Activated CD8-positive, alpha-beta memory T cell treated with anti-CD3 and anti-CD28 coated beads for 1 hour (primary cell): ENCODE measurements at places on chromosomes 16 and 17.

DNA sequence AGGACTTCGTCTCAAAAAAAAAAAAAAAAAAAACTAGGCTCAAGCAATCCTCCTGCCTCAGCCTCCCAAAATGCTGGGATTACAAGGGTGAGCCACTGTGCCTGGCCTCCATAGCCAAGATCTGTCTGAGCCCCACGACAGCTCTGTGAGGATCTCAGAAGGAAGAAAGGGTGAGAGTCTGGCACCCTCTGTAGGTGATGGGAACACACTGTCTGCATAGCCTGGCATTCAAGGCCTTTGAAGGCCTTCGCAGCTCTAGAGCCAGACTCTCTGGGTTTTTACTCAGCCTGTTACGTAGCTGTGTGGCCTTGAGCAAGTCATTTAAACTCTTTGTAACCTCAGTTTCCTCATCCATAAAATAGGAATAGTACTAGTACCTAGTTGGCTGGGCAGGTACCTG is 6.3 kb upstream of the XPO6 start:
- peak; percentile 33 for DNase-seq

- peak; percentile 48 for DNase-seq
These were observed 25.6 kb downstream of the ATP6V0A1 start for GRCh38 chr17:42484304-42484703.

DNA sequence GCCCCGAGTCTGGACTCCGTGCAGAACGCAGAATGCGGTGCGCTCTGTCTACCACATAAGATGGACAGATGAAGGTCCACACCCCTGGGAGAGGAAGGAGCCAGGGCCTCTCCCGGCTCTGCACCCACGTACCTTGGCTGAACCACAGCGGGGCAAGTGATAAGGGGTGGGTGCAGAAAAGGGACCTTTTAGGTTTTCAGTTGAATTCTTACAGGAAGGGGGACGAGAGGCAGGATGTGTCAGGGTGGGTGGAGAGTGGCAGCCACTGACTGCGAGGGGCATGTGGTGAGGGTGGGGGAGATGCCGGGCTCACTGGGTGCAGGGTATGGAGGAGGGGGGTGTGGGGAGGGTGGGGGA is 372 bp downstream of the CD300A start:
- DNase-seq, result no peak

GRCh38 chr17:44191941-44192496 is 5.2 kb downstream of the TMUB2 start:
- no peak for DNase-seq

DNA sequence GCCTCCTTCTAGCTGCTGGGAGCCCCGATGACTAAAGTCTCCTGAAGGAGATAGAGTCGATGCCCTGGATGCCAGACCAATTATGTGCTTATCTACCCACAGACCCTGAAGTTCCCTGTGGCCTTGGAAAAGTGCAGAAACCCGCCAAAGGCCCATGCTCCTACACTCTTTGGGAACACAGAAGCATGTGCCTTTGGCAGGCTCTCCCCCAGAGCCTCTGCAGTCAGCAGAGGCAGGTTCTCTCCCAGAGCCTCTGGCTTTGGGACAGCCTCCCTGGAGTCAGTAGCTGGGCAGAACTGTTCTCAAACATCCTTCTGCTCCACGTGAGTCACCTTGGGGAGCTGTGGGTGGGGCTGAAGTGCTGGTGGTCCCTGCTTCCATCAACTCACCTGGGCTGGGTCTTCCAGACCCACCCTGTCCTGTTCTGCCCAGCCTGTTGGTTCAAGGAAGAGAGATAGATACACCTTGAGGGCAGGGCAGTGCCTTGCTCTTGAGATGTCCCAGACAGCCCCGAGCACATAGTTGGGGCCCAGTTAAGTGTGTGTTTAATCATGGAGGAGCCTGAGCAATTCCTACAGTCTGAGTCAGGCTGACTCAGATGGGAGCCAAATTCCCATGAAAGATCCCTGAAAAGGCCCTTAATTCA is 3.2 kb upstream of the CDK5RAP3 start:
- no peak for DNase-seq

DNA sequence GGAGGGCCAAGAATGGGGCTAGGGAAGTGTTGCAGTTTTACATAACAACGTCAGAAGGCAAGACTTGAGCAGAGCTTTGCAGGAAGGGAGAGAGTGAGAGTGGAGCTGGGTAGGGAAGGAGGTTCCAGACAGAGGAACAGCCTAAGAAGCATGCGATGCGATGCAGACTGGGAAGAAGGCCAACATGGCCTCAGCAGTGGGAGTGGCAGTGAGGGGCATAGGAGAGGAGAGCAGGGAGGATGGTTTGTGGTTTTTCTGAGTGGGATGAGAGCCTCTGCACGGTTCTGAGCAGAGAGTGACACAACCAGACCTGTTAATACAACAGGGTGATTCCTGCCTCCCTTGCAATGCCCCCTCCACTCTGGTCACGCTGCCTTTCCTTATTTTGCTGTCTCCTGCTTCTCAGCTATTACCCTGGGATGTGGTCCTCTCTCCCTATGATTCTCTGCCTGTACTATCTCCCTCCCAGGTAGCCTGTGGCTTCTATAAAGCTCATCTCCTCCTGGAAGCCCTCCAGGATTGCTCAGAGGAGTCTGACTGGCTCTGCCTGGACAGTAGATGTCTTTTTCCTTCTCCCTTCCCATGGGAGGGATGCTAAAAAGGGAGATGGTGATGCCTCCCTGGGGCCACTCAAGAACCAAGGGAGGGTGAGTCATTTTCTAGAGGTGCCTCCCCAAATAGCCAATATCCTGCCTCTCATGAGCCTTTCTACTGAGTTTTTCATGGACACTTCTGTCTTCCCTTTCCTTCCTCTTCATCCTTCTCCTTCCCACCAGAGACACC is 38.7 kb upstream of the NGFR start:
- no peak for DNase-seq

GRCh38 chr16:29809850-29810698 is 1.9 kb upstream of the PRRT2 start:
- DNase-seq, result no peak

DNA sequence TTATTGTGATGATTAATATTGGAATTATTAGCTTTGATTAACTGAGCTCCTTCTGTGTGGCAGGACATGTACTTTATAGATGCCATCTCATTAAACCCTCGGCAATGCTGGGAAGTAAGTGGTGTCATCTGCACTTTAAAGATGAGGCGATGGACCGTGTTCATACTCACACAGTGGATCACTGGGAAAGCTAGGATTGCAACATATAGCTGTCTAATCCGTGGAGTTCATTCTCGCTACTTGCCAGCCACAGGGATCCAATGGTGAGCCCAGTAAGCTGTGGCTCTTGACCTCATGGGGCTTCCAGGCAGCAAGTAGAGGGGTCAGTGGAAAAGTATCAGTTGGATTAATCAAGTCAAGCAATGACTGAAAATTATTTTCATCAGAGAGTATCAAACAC is 587.9 kb downstream of the CDH13 start:
- no peak for DNase-seq

DNA sequence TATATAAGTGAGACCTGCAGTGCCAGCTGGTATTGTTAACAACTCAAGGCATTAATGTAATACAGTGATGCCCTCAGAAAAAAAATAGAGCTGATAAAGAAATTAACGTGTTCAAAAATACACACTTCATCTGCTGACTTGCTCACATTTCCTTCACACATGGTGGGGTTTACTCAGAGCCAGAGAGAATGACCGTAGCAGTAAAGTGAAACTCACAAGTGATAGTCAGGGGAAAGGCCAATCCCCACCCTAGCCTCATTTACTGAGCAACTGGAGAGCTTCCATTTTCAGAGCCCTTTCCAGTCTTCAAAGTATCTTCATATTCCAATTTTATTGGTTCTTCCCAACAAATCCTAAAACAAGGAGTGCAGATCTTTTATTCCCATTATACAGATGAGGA is 74.0 kb upstream of the HLF start:
- DNase-seq, result no peak

GRCh38 chr17:30326809-30327208 is 7.0 kb downstream of the TMIGD1 start:
- DNase-seq, result no peak

- no peak for DNase-seq
These were observed 56.3 kb downstream of the GAN start for GRCh38 chr16:81371106-81371505.

DNA sequence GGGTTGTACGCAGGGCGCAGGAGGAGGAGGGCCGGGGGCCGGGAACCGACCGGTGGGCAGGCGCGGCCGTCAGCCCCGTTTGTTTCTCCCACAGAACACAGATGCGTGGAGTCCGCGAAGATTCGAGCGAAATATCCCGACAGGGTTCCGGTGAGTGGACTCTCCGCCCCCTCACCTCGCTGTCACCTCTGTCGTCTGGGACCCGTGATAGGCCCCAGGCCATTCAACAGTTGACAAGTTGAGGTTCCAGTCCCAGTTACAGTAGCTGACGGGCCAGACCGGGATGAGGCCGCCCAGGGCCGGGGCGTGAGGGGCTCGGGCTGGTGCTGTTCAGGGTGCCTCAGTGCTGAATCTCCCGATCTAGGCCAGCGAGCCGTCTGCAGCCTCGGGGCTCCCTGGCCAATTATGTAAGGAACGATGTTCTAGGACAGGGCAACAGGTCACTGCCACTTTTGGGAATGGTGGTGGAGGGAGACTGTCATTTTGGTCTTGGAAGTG is 628 bp downstream of the GABARAPL2 start:
- DNase-seq, result no peak

DNA sequence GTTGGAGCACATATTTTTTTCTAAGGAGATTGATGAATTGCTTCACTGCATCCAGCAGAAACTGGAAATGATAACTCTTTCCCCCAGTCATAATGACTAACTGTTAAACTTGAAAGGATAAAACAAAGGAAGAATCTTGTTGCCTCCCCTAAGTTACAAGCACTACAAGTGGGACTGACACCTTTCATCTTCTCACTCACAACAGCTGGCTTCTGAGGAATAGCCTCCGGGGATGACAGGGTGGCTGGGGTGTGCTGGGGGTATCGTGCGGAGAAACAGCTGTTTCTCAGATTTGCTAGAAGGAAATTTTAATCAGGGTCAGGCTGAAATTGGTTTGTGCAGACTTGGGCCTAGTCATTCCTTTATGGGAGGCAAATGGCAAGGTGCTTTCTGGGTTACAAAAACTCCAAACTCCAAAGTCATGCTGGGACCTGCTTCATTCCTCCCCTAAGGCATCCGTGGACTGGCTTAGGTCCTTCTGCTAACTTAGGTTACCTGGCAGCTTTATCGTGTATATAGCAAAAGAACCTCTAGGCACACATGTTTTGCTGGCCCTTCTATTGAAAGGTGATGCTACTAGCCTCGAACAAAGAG is 557.2 kb downstream of the TOX3 start:
- DNase-seq, result no peak

DNA sequence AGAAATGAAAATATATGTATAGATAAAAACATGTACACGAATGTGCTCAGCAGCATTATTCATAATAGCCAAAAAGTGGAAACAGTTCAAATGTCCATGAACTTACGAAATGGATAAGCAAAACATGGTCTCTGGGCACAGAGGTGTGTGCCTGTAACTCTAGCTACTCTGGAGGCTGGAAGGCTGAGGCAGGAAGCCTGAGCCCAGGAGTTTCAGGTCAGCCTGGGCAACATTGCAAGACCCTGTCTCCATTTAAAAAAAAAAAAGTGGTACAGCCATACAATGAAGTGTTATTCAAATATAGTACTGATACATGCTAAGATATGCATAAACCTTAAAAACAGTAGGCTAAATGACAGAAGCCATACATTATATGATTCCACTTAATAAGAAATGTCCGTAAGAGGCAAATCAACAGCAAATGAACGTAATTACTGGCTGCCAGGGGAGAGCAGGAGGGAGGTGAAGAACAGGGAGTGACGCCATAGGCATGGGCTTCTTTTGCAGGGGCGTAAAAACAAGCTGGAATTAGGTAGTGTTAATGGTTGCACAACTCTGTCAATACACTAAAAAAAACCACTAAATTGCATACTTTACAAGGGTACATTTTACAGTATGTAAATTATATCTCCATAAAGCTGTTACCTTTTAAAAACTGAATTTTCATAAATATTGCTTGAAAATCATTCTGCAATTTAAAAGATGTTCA is 87.2 kb upstream of the PLEKHM1 start:
- DNase-seq, result no peak

- peak; percentile 36 for DNase-seq
These were observed 29.3 kb downstream of the MXRA7 start for GRCh38 chr17:76681222-76682137.

- DNase-seq, result no peak
These were observed 5.8 kb downstream of the PIPOX start for GRCh38 chr17:29048440-29049368.

- DNase-seq, result peak; percentile 96
These were observed 3.3 kb upstream of the NHERF2 start for GRCh38 chr16:2023092-2024031.

DNA sequence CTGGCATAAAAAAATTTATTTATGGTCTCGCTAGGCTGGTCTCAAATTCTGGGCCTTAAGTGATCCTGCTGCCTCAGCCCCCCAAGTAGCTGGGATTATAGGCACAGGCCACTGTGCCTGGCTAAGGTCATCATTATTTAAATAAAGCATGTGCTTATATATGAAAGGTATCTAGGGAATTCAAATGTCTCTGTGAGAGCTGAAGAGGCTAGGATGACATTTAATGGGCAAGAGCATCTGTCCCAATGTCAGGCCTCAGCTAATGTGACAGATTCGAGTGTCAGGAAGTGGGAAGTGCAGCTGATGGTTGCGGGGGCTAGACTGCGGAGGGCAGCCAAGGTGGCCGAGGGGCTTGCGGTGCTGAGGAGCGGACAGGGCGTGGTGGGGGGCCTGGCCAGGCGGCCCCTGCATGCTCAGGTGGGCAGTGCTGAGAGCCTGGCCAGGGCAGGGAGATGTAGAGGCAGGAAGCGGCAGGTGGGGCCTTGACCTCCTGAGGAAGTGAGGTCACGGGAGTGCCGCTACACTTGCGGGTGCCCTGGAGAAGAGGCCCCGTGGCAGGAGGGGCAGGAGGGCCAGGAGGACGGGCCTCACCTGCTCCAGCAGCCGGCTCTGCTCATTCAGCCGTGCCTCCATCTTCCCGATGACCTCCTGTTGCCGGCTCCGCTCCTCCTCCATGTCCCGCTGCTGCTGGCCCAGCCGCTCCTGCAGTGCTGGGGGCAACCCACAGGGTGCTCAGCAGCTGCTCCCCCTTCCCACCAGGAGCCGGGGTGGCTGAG is 12.6 kb upstream of the MRPL38 start:
- no peak for DNase-seq

DNA sequence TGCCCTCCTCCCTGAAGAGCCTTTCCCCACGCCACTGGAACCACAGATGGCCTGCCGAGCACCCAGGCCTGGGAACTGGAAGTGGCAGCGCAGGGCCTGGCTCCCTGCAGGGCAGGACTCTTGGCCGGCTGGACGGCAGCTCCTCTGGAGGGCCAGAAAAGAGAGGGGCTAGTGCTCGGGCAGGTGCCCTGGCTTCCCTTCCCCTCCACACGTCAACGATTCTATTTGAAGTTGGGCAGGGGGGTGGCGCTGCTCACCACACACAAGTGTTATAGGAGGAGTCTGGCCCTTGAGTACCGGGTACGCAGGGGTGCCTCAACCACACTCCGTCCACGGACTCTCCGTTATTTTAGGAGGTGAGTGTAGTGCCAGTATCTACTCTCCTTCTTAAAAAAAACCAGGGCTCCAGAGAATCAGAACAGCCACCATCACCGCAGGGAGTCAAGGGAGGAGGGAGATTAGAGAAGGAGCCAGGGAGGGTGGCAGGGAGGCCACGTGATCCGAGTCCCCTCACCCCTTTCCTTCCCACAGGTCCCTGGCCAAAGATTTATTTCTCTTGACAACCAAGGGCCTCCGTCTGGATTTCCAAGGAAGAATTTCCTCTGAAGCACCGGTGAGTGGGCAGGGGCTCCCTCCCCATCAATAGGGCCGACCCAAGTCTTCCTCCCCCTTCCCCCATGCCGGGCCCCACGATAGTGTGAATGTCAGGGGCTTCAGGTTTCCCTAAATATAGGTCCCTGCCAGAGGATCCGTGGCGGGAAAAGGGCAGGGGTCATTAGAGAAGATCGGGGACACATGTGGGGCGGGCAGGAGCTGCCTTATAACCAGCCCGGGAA is 1.4 kb upstream of the ALDOA start:
- peak; percentile 48 for DNase-seq
